ENCODE measurements at places on chromosomes 3 and 15.
A peak's percentile ranks its signal among the peaks of the same experiment; 100 is the strongest.

- DNase-seq: no peak
These were observed 30.9 kb downstream of the TFG start for GRCh38 chr3:100740207-100740606.

DNA sequence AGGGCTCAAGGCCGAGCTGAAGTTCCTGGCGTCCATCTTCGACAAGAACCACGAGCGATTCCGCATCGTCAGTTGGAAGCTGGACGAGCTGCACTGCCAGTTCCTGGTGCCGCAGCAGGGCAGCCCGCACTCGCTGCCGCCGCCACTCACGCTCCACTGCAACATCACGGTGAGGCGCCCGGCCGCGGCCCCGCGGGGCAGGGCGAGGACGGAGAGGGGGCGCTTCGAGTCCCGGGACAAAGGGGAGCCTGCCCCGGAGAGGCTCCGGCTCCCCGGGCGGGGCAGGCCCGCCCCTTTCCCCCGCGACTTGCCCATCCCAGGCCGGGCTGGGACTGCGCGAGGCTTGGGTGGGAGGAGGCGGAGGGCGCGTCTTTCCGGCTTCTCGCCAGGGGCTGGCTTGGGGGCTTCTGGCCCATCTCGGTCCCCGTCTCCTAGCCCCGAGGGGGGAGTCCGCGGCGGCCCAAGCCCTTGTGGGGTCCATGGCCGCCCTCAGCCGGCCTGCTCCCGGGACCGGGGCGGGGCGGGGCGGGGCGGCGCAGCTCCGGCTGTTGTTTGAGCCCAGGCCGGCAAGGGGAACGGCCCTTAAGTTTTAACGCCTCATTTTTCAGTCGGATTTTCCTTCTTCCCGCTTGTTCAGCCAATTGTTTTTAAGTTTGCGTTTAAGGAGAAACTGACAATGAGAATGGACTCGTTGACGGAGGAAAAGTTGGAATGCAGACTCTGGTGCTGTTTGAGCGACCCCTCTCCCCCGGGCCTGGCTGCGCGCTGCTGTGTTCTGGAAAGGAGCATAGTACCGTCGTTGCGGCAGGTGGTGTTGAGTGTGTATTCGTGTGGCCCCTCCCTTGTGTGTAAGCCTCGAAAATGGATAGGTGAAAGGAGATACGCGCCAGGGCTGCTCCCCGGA is 683 bp downstream of the UBE2Q2 start:
- peak; percentile 30 for DNase-seq

GRCh38 chr3:58322793-58323192 is 9.9 kb upstream of the PXK start:
- DNase-seq: no peak

DNA sequence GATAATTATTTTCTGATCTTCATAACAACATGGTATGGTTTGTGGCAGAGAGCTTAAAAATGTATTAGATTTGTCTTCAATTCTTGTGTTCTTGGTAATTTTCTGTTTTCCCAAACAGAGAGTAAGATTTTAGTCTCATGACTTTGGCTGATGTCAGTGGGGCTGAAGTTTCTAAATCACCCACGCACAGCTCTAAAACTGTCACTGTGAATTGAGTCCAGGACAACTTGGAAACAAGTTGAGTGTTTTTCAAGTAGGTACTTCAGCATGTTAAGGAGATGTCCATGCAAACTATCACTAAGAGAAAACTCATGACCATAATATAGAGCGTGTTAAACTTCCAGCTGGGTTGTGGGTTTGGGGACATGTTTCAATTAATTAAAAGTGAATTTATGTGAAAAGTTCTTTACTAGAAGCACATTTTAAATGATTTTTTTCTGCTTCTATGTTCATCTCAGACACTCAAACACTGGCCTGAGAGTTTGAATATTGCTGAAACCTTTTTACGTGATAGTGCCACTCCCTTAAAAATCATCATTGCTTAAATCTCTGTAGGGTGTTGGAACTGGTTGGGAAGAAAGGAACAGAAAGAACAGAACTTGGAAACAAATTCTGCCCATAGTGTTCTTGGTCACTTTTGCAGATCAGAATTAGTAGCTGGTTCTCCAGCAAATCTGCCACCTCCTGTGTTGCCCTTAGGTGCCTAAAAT is 89.8 kb downstream of the KLHL25 start:
- DNase-seq: no peak

DNA sequence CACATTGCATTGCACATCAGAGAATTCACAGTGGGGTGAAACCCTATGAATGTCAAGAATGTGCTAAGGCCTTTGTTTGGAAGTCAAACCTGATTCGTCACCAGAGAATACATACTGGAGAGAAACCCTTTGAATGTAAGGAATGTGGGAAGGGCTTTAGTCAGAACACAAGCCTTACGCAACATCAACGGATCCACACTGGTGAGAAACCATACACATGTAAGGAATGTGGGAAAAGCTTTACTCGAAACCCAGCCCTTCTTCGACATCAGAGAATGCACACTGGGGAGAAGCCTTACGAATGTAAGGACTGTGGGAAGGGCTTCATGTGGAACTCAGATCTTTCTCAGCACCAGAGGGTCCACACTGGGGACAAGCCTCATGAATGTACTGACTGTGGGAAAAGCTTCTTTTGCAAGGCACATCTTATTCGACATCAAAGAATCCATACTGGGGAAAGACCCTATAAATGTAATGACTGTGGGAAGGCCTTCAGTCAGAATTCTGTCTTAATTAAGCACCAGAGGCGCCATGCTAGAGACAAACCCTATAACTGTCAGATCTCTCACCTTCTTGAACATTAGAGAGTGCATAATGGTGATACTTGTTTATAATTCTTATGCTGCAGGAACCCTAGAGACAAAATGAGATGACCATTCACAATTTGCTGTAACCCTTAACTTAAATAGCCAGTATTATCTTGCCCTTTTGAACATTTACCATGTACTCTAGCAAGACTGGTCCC is 9.0 kb downstream of the ZNF662 start:
- no peak for DNase-seq

DNA sequence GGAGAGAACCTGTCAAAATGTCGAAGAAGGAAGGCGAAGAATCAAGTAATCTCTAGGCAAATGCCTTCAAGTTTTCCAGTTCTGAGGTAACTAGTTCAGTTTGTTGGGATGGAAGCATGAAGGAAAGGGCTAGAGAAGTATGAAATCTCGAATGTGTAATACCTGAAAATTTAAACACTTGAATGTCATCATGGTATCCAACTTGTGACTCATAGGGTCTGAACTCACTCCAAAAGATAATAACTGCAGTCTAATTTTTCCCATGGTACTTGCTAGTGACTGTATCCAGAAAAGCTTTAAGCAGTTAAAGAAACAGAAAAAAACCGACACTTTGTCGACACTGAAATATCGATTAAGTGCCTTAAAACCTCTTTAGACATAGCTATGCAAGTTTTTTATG is 102.9 kb upstream of the CHRM5 start:
- no peak for DNase-seq

GRCh38 chr15:66169625-66170024 is 83.9 kb downstream of the MEGF11 start:
- no peak for DNase-seq

- no peak for DNase-seq
These were observed 301.0 kb upstream of the UMPS start for GRCh38 chr3:124429129-124429815.

DNA sequence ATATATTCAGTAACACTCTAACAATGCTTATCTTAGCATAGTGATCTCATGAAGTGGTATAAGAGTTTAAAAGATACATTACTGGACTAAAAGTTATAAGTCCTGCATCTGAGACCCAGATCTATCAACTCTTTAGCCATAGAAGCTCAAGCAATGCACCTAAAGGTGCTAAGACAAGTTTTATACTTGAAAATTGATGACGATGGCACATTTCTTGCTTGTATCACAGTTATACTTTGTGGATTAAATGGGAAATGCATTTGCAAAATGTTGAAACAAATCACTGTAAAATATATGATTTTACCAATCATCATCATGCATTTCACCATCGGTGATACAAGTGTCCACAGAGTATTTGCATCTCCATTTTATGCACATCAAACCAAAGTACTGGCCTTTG is 525.3 kb upstream of the ZNF385D start:
- no peak for DNase-seq

GRCh38 chr3:128033102-128033501 is 19.1 kb upstream of the SEC61A1 start:
- DNase-seq: no peak

GRCh38 chr15:100703671-100704070 is 101.3 kb downstream of the ASB7 start:
- no peak for DNase-seq

DNA sequence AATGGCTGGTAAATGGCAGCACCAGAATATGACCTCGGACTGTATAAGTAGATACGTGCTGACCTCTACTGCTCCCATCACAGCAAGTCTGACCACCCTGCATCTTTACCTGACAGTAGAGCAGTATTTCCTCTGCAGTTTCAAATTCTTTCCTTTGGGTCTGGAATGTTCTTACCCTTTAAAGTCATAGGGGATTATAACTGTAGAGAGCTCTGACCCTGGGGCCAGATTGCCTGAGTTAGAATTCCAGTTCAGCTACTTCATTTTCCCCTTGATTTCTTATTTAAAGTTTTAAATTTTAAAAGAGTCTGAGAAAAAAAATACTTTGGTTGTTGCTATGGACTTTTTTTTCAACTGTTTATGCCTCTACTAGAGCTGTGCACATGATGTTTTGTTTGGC is 237.7 kb downstream of the NR1D2 start:
- no peak for DNase-seq

Measured in activated T-helper 1 cell treated with anti-CD3 and anti-CD28 coated beads, Interleukin-2, amount 50 U/mL, for 16 hours (primary cell).